Urinary bladder (tissue), 4 donors: ENCODE measurements at places on chromosomes 1 and 21. TPM values are rescaled to one million over a fixed set of nuclear protein-coding genes. Genes with fewer than 3 reads are reported as not detected.

Gene MFSD2A
- 0.95 TPM for total RNA-seq

DNA sequence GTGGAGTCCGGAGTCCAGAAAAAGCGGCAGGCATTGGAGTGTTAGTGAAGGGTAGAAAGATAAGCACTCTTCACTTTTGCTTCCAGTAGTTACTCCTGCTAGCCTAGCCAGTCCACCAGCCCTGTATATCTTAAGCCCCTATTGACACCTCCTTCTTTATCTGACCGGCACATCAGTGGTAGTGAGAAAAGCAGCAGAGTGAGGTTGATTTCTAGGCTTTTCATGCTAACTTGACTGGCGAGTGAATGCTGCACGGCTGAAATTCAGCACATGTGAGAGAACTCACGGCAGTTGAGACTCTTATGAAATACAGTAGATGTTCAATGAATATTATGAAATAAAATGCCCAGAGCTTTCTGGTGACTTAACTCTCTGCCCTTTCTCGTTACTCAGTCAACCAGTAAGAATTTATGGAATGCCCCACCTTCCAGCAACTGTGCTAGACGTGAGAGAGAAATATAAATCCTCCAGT is 128.2 kb downstream of the CACHD1 start:
- DNase-seq, result no peak

Gene KRTAP7-1
- not detected for total RNA-seq

- no peak for DNase-seq
These were observed 145.7 kb upstream of the TMEM51 start for GRCh38 chr1:15007842-15008241.

Gene CD58
- total RNA-seq, result 36.3 TPM

DNA sequence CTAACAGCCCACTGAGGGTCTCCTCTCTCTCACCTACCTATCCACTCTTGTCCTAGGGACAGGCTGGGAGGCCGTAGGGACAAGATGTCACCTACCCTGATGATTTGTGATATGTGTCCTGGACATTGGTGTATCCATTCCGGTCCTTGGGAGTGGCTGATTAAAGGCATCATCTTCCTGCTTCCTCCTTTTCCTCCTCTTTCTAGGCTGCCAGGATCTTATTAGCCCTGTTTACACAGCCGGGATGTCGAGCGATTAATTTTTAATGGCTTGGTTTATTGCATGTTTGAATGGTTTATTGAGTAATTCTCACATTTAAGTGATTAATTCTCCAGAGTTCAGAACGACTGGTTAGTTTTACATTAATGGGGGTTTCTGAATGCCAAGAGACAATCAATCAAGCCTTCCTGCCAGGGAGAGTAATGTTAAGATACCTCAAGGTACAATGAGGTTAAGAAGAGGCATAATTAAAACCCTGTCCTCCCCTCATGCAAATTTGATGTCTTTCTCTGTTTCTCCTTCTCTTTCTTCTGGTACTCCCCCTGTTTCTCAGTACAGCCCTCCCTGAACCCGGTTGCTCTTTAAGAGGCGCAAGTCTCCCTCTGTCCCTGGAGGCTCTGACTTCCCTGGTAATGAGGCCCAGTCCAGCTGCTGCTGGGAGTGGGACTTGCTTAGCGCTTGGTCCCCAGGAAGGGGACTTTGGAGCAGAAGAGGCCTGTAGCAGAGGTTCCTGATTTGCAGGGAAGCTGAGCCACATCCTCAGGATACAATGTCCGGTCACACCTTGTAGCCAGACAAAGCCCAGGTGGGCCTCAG is 50.9 kb downstream of the ACTL8 start:
- DNase-seq, result no peak

- DNase-seq, result no peak
These were observed 105.4 kb upstream of the FAM78B start for GRCh38 chr1:166272155-166272554.

GRCh38 chr21:40976198-40977109 is 129.5 kb upstream of the DSCAM start:
- DNase-seq, result no peak

GRCh38 chr21:42568866-42569731 is 55.4 kb downstream of the SLC37A1 start:
- no peak for DNase-seq

- no peak for DNase-seq
These were observed 33.9 kb upstream of the INSL5 start for GRCh38 chr1:66834926-66835325.

Gene HTR6
- total RNA-seq, result not detected
